ENCODE measurements at places on chromosomes 1 and 21.

- no peak for DNase-seq
Measured at GRCh38 chr1:102852613-102853012, 255.7 kb downstream of the COL11A1 start.

DNA sequence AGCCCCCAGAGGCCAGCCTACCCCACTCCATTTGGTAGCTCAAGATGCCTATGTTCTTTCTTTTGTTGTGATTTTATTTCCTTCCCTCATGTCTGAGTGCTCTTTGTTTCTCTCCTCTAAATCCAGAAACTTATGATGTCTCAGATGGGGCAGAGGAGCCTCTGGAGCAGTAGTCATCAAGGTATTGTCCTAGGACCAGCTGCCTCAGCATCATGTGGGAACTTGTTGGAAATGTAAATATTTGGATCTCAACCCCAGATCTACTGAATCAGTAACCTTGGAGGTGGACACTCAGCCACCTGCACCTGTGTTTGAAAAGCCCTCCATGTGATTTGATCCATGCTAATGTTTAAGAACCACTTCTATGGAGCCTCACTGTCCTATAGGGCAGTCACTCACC is 593.1 kb upstream of the PLXNA2 start:
- DNase-seq = no peak

DNA sequence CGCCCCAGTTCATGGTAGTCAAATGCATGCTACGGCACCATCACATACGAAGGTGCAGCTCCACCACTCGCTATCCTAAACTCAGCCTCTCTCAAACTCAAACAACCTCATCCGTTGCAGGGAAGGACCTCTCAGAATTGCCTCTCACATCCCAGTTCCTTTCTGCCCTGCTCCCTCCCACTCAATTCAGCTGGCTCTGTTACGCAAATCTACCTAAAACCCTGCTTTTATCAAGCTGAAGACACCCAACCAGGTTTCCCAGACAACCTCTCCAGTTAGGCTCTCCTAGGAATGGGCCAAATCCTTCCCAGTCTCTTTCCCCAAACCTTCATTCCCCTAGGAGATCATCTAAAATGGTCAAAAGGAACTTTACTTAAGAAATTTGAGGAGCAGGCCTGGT is 62.9 kb downstream of the CLSTN1 start:
- no peak for DNase-seq

- DNase-seq = no peak
Measured at GRCh38 chr1:29962831-29963247, 726.5 kb downstream of the PTPRU start.

- DNase-seq = no peak
Measured at GRCh38 chr1:82564333-82564732, 763.6 kb downstream of the ADGRL2 start.

DNA sequence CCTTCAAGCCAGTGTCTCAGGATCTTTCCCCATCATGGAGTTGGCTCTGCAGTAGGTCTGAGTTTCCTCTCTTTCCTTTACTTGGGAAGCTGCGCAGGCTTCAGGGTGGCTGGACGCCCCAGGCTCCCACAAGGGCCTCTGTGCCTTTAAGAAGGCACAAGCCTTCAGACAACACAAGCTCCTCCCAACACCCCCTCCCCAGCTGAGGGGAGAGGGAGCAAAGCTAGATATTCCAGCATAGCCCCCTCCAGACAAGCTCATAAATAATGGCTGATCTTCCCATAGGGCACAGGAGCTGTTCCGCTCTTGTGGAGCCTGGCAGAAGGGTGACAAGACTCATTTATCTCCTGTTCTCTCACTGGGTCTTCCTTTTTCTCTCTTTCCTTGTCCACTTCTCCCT is 27.9 kb upstream of the ATP2B4 start:
- no peak for DNase-seq

- DNase-seq = no peak
Measured at GRCh38 chr1:169321539-169321938, 46.1 kb downstream of the NME7 start.

- DNase-seq = peak; percentile 46
Measured at GRCh38 chr1:23122023-23122748, 46.5 kb downstream of the LUZP1 start.

- no peak for DNase-seq
Measured at GRCh38 chr1:96536581-96536980, 185.0 kb upstream of the PTBP2 start.

GRCh38 chr1:244952280-244952933 is 88.1 kb upstream of the HNRNPU start:
- no peak for DNase-seq

- no peak for DNase-seq
Measured at GRCh38 chr1:225485226-225485625, 57.4 kb upstream of the LBR start.

DNA sequence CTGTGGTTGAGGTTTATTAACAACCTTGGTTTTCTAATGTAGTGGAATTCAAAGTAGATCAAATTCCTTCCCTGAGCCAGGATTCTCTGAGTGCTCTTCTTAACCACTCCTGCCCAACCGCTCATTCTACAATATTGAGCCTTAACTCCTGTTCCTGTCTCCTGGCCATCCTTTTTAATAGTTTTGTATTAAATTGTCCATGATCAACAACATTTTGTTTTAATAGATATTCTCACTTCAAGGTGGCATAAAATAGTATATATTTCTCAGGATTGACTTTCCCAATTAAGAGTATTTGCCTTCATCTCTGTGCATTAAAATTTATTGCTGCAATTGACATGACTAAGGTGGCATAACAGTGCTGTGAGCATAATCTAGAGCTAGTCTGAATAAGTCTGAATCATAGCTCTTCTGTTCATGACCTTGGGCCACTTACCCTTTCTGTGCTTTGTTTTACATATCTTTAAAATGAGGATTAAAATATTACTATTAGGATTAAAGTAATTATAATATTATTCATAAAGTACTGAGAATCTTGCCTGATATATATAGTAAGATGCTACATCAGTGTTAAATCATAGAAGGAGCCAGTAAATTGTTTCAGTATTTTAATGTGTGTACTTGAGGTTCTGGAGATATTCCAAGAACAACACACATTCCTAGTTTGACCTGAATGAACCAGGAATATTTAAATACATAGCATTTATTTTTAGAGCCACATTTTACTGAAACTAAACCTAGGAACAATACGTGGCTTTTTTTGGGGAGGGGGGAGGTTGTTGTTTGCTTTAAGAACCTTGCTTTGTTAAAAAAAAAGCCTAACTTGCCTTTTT is 76.4 kb downstream of the ADGRL2 start:
- no peak for DNase-seq

DNA sequence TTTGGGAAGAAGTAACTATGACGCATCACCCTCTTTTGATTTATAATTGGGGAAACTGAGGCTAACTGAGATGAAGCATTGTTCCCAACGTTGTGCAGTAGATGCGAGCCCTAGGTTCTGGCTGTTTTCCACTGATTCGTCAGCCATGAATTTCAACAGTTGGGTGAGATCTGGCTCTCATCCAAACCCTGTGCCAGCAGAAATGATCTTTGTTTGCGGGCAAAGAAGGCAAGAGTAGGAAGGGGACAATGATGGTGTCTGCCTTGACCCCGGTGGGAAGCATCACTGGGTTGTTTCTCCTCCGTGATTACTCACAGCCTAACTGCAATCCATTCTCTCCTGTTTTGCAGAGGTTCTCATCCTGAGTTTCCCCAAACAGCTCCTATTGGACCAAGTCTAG is 142.3 kb downstream of the MIS18A start:
- DNase-seq = no peak
